ENCODE measurements at places on chromosomes 5 and 9. TPM values are rescaled to one million over a fixed set of nuclear protein-coding genes. Genes with fewer than 3 reads are reported as not detected.

GRCh38 chr5:88682881-88683361, 200.1 kb downstream of the MEF2C start:
- no peaks in the 10 kb centered on the region for H3K36me3 ChIP-seq
- H3K4me3 ChIP-seq, result no peak overlapping the region
- peaks cover 16% of the 10 kb centered on the region for H3K27me3 ChIP-seq
- no peak for DNase-seq

DNA sequence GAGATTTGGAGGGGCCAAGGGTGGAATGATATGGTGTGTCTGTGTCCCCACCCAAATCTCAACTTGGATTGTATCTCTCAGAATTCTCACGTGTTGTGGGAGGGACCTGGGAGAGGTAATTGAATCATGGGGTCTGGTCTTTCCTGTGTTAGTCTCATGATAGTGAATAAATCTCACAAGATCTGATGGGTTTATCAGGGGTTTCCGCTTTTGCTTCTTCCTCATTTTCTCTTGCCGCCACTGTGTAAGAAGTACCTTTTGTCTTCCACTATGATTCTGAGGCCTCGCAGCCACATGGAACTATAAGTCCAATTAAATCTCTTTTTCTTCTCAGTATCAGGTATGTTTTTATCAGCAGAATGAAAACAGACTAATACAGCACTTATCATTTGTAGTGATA, 29.5 kb upstream of the SPIN1 start:
- no peaks in the 10 kb centered on the region for H3K36me3 ChIP-seq
- H3K4me1 ChIP-seq, result no peaks in the 10 kb centered on the region
- no peak overlapping the region for H3K4me3 ChIP-seq
- DNase-seq, result no peak
- no peak overlapping the region for H3K27ac ChIP-seq
- no peaks in the 10 kb centered on the region for H3K27me3 ChIP-seq

DNA sequence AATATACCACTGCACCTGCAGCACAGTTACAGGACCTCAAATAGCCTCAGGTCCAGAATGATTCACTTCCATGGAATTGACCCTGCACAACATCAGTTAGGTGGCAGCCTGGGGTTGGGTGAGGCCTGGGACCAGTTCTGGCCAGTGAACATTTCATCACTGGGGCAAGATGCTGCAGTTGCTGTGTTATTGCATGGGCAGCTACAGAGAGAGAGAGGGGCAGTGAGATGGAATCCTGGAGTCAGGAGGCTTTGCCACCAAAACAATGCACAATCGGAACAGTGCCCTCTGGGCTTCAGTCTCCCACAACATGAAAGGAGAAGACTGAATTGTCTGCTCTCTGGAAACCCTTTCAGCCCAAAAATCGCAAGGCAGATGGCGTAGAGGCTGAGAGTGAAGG, 51.8 kb downstream of the SH3TC2 start:
- H3K27me3 ChIP-seq, result no peaks in the 10 kb centered on the region
- no peak overlapping the region for H3K4me3 ChIP-seq
- no peaks in the 10 kb centered on the region for H3K4me1 ChIP-seq
- no peaks in the 10 kb centered on the region for H3K36me3 ChIP-seq
- no peak for DNase-seq

- no peak overlapping the region for H3K27ac ChIP-seq
- H3K4me3 ChIP-seq, result no peak overlapping the region
- H3K4me1 ChIP-seq, result peaks cover 31% of the 10 kb centered on the region
- no peaks in the 10 kb centered on the region for H3K36me3 ChIP-seq
Measured at GRCh38 chr9:83691492-83691891, 16.3 kb downstream of the UBQLN1 start.

DNA sequence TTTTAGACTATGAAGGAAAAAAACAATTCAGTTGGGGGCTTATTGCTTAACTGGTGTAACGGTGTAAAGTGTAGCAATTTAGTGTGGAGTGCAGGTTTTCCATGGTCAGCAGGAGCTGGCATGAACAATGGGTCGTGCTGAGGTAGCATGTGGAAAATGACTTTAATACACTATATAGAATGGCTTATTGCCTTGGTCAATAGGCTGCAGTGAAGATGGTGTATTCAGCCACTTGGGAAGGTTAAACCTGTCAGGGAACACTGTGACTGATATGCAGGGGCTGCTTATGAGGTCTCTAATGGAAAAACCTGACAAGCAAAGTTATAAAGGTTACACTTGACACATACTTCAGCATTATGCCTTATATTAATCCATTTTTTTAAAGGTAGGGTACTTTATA, 764.7 kb upstream of the ARRDC3 start:
- no peak overlapping the region for H3K4me3 ChIP-seq
- no peaks in the 10 kb centered on the region for H3K27me3 ChIP-seq
- no peak overlapping the region for H3K27ac ChIP-seq
- DNase-seq, result no peak
- H3K36me3 ChIP-seq, result no peaks in the 10 kb centered on the region

DNA sequence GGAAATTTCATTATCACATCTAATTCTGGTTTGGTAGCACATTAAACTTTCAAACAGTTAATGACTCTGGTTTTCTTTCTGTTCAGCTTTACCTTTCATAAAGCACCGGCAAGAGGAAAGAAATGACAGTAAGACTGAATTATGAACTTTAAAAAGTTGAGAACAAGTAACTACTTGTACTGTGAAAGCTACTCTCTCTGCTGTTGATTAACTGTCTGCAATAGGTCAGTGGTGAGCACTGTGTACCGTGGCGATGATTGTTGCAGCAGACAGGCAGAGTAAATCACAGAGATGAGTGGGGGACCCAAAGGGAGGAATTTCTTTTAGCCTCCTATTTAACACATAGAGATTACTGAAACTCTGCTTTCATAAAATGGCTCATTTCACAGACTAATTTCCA, 74.0 kb upstream of the MEF2C start:
- no peaks in the 10 kb centered on the region for H3K27me3 ChIP-seq
- H3K27ac ChIP-seq, result no peak overlapping the region
- H3K4me3 ChIP-seq, result no peak overlapping the region
- no peaks in the 10 kb centered on the region for H3K36me3 ChIP-seq
- H3K4me1 ChIP-seq, result no peaks in the 10 kb centered on the region

DNA sequence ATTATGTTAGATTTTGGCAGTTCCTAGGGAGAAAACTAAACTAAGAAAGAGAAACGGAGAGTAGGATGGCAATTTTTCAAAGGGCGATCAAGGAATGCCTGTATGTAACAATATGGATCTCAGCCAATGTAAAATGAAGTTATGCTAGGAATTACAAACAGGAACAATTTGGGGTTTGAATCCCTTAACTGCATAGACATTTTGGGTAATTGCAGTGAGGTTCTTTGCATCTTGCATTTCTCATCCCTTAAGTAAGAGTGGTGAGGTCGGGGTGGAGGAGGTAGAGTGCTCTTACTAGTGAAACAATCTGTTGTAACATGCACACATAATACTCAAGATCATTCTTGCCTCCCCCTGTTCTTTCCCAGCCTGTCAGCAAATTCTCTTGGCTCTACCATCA, 137.6 kb downstream of the NPR3 start:
- no peaks in the 10 kb centered on the region for H3K27me3 ChIP-seq
- H3K27ac ChIP-seq, result no peak overlapping the region

GRCh38 chr5:116573702-116574366, 789 bp downstream of the SEMA6A start:
- H3K27me3 ChIP-seq, result no peaks in the 10 kb centered on the region
- peak overlapping the region; percentile 80 for H3K27ac ChIP-seq
- peak; percentile 81 for DNase-seq
- H3K36me3 ChIP-seq, result no peaks in the 10 kb centered on the region
- peak overlapping the region; percentile 54 for H3K4me3 ChIP-seq
- H3K4me1 ChIP-seq, result no peaks in the 10 kb centered on the region

DNA sequence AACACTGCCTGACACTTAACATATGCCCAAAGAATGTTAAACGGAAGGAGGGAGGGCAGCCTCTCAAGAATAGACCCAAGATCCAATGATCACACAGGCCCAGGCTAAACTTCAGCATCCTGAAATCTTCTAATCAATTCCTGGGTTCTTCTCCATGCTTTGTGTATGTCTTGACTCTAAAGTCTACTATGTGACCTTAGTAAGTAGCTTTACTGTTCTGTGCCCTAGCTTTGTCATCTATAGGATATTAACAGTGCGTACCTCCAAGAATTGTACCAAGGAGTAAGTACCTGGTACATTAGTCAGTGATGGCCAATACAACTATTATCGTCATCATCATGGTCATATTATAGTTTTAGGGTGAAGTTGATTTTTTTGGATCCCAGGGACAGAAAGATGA, 96.6 kb downstream of the SGCD start:
- no peak overlapping the region for H3K4me3 ChIP-seq
- H3K27ac ChIP-seq, result no peak overlapping the region
- DNase-seq, result no peak

DNA sequence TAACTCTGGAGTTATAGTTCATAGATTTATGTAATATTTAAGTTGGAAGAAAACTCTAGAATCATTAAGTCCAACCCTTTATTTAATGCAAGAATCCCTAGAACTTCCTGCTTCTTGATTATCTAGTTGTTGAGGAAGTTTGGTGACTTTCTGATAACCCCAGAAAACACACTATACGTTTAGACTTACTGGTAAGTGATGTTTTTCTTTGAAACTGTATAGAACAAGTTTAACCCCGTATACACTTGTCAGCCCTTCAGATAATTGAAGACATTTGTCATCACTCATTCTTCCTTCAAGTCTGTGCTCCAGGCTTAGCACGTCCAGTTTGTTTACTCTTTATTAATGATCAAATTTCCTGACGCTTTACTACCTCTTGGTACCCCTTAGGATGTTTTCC, 9.0 kb downstream of the NDUFS4 start:
- no peaks in the 10 kb centered on the region for H3K36me3 ChIP-seq
- H3K4me1 ChIP-seq, result peaks cover 12% of the 10 kb centered on the region
- no peak overlapping the region for H3K4me3 ChIP-seq
- DNase-seq, result no peak
- H3K27ac ChIP-seq, result no peak overlapping the region

DNA sequence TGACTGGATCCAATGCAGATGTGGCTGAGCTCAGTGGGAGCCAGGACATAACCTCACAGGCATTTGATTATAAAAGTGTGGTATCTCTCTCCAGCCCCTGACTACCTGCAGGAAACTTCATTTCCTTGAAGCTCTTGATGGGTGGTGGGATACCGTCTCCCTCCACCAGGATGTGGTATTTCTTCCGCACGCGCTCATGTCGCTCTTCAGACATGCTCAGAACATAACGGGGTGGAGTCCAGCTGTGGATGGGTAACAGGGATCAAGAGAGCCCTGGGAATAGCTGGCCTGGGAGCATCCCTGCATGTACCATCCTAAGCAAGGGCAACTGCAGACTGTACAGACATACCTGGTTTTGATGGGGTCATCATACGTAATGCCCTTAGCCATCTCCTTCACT, 1.2 kb downstream of the DDX41 start:
- no peak overlapping the region for H3K4me3 ChIP-seq
- H3K36me3 ChIP-seq, result peaks cover 25% of the 10 kb centered on the region
- H3K27ac ChIP-seq, result no peak overlapping the region
- no peaks in the 10 kb centered on the region for H3K27me3 ChIP-seq

GRCh38 chr5:9104571-9105339, 441.1 kb downstream of the SEMA5A start:
- no peak overlapping the region for H3K27ac ChIP-seq
- no peaks in the 10 kb centered on the region for H3K4me1 ChIP-seq
- H3K4me3 ChIP-seq, result no peak overlapping the region
- DNase-seq, result no peak
- H3K27me3 ChIP-seq, result no peaks in the 10 kb centered on the region

DNA sequence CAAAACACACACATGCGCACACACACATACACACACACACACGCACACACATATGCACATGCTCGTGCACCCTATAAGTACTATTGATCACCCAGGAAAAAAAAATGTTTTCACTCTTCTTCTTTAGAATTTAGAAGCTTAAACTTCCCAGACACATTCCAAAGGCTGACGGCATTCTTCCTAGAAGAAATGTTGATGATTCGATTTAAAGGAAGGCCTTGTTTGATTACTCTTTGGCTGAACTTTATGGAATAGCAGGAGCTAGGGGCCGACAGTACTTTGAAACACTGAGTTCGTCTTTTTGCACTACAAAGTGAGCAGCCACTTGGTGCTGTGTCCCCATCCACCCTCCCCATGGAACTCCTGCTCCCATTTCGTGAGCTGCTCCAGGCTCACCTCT, 113.2 kb downstream of the EGFLAM start:
- H3K36me3 ChIP-seq, result no peaks in the 10 kb centered on the region
- no peak for DNase-seq
- H3K27me3 ChIP-seq, result no peaks in the 10 kb centered on the region

- H3K27me3 ChIP-seq, result no peaks in the 10 kb centered on the region
- no peak overlapping the region for H3K4me3 ChIP-seq
- H3K27ac ChIP-seq, result no peak overlapping the region
- no peaks in the 10 kb centered on the region for H3K4me1 ChIP-seq
- no peaks in the 10 kb centered on the region for H3K36me3 ChIP-seq
Measured at GRCh38 chr5:135232958-135233357, 166.1 kb downstream of the MACROH2A1 start.

- H3K4me1 ChIP-seq, result no peaks in the 10 kb centered on the region
- H3K4me3 ChIP-seq, result no peak overlapping the region
- no peaks in the 10 kb centered on the region for H3K36me3 ChIP-seq
- H3K27me3 ChIP-seq, result no peaks in the 10 kb centered on the region
- DNase-seq, result no peak
Measured at GRCh38 chr5:100518377-100518776, 16.8 kb upstream of the FAM174A start.

DNA sequence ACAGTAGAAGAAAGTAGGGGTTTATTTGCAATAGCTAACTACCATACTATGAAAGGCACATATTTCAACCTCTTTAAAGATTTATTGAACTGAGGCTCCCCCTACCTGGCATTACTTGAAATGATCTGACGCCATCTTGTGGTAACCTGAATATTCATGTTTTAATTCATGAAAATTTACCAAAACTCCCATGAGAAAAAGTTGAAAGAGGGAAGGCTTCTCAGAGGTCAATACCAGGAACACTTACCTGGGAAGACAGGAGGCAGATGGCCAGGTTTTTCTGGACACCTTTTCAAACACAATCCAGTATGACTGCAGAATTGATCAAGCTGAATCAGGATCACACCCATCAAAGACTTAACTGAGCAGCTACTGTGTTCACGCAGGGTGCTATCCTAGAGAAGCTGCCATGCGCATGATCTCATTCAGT, 9.4 kb downstream of the PRELID2 start:
- H3K27me3 ChIP-seq, result no peaks in the 10 kb centered on the region
- peaks cover 10% of the 10 kb centered on the region for H3K4me1 ChIP-seq
- H3K36me3 ChIP-seq, result no peaks in the 10 kb centered on the region
- no peak for DNase-seq
- H3K27ac ChIP-seq, result no peak overlapping the region

GRCh38 chr5:124648902-124649467, 97.5 kb downstream of the ZNF608 start:
- no peak overlapping the region for H3K27ac ChIP-seq
- no peak for DNase-seq
- no peak overlapping the region for H3K4me3 ChIP-seq
- H3K27me3 ChIP-seq, result no peaks in the 10 kb centered on the region
- H3K36me3 ChIP-seq, result no peaks in the 10 kb centered on the region

Gene RASGRF2
- total RNA-seq, result 1.6 TPM

Gene ANXA2R
- 0.70 TPM for total RNA-seq

Gene GPR21
- total RNA-seq, result 0.75 TPM

Gene C5orf58
- total RNA-seq, result not detected

Gene LSM11
- total RNA-seq, result 1.5 TPM

Gene DPYSL3
- 2.2 TPM for total RNA-seq

Gene UBE2QL1
- total RNA-seq, result 0.81 TPM

Gene F2RL1
- total RNA-seq, result 18.8 TPM

Gene CDH10
- 0.35 TPM for total RNA-seq

Gene HAUS6
- 2.6 TPM for total RNA-seq

Gene C9orf152
- 1.0 TPM for total RNA-seq

Gene KLF4
- 9.4 TPM for total RNA-seq

Gene CDH9
- total RNA-seq, result not detected

Gene SHOC1
- 0.08 TPM for total RNA-seq

Gene KIAA0825
- total RNA-seq, result 2.3 TPM

Gene HTR4
- not detected for total RNA-seq

Gene IFNB1
- total RNA-seq, result not detected

Gene HK3
- 0.24 TPM for total RNA-seq
